HAP-1 (cell line): ENCODE measurements at places on chromosomes 12 and 14.

DNA sequence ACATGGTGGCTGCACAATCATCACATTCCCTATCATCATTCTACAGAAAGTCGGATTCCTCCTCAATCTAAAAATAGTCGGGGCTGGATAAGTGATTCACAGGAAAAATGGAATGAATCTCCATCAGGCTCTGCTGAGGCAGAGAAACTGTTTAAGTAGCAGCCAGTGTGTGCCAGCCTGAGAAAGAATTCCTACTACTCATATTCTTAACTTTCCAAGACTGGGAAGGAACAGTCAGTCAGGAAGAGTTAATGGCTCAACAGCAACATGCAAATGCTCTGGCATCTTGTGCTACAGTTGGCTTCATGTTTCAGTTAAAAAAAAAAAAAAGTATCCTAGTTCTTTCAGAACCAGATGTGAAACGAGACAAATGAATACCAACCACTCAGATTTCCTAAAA, 187.0 kb downstream of the GRIP1 start:
- DNase-seq = no peak

GRCh38 chr14:54451961-54452360, 10.8 kb upstream of the CNIH1 start:
- no peak for DNase-seq

DNA sequence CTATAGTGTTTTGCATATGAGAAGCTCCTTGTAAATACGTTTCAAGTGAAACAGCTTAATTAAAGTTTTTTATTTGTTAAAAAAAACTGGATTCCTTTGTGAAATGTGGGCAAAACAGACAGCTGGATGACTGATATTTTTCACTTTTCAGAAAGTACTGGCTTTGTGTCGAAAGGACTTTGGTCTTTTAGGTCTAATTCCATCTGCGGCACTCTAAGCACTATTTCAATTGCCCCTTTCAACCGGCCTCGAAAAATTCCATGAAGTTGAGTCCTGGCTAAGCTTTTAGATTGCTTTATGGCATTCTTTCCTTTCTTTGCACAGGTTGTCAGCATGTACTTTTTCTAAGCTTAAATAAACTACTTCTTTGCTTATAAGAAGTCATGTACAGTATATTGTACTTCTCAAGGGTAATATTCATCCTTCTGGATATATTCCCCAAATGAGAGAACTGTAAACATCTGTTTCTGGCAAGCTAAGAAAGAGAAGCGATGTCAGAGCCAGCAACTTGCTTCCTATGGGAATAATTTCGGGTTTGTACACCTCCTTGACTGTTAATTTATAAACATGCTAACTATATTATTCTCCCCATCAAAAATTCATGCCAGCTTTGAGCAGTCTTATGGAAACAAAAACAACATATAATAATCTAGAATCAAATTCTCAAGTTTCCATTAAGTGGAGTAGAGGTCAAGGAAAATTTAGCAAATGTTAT, 611.3 kb downstream of the ETNK1 start:
- peak; percentile 49 for DNase-seq

DNA sequence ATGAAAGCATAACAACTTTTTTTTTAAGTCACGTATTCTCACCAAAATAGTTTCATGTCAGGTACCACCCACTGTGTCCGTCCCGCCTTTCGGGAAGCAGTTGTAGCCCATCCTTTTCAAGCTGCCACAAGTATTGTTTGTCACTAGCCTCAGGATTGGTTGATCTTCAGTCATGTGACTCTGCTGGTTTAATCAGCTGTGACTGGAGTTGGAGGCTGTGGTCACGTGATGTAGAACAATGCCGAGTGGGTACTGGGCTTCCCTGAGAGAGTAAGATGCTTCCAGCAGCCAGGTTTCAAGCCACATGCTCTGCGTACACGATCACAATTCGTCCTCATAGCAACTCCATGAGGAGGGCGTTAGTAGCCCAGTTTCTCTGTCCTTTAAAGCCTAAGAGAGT, 83.0 kb upstream of the WSCD2 start:
- no peak for DNase-seq

GRCh38 chr12:57755454-57756372, 810 bp downstream of the MARCHF9 start:
- no peak for DNase-seq

DNA sequence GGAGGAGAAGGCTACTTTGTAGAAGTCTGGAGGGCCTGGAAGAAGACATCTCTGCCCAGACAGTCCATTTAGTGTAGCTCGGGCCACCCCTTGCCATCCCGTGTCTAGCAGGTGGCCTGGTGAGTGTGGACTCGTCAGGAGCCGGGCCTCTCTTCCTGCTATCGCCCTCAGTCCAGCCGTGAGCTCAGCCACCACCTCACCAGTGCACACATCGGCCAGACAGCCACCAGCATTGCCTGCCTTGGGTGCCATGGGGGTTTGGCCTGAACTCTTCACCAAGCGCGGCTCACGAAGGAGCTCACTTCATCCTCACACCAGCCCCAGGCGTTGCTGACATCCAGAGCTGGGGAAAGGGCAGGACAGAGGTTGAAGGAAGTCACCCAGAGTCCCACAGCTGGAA, 19.6 kb upstream of the TRAF3 start:
- no peak for DNase-seq

- DNase-seq = no peak
These were observed 18.0 kb upstream of the APPL2 start for GRCh38 chr12:105253866-105254513.

DNA sequence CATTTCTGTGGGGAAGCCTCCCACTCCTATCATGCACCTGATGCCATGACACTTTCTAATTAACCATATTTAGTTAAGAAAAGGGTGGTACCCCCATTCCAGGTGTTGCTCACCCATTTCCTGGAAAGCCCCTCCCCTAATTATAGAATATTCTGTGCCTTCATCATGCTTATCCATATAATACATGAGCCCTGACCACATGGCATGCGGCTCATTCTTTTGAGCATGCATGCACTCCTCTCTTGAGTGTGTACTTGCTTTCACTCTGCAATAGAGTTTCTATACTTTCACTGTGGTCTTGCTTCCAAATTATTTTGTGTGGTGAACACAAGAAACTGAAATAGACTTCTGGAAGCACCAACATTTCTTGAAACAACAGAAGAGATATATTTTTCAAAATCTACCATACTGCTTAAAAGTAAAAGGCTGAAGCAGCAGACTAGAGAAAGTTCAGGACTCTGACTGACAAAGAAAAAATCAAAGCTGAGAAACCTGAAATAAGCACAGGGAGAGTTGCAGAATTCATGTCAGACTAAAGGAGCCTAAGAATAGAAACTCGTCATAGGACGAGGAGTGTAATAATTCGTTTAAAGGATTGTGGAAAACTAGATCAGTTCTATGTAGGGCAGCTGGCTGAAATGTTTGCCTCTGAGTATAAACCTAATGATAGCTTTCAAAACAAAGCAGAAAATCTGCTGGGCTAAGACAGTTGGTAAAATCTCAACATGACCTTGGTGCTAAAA, 144.8 kb downstream of the KITLG start:
- DNase-seq = no peak

- no peak for DNase-seq
These were observed 111.1 kb upstream of the SCAF11 start for GRCh38 chr12:46101485-46101869.

GRCh38 chr14:101554991-101555668, 6.2 kb upstream of the DIO3 start:
- no peak for DNase-seq

GRCh38 chr12:17076811-17077210, 470.8 kb upstream of the LMO3 start:
- DNase-seq = no peak

DNA sequence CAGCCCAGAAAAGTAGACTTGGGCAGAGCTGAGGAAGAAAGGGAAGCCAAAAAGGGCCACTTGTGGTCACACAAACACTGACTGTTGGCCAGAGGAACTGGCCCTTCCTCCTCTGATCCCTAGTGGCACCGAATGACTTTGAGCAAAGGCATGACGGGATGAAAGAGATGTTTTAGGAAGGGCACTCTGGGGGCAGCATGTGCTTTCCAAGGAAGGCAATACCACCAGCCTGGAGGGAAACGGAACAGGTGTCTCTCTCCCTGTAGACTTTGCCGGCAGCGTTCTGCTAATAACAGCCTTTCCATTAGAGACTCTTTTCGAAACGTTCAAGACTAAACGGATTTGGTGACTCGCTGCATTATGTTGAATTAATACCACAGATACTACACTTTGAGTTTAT, 12.3 kb upstream of the FBXO21 start:
- no peak for DNase-seq

DNA sequence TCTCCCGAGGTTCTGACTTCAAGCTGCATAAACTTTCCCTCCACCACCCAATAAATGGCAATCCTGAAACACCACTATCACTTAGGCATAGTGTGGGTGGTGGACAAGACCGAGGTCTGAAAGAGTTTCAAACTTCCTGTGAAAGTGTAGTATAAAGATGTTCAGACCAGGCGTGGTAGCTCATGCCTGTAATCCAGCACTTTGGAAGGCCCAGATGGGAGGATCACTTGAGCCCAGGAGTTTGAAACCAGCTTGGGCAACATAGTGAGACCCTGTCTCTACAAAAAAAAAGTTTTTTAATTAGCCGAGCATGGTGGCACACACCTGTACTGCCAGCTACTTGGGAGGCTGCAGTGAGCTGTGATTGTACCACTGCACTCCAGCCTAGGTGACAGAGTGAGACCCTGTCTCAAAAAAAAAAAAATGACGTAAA, 61.9 kb downstream of the CCDC92 start:
- DNase-seq = no peak

- no peak for DNase-seq
These were observed 663 bp downstream of the WASHC3 start for GRCh38 chr12:102061096-102061559.

- DNase-seq = no peak
These were observed 110.1 kb downstream of the DNAI7 start for GRCh38 chr12:25084816-25085215.

DNA sequence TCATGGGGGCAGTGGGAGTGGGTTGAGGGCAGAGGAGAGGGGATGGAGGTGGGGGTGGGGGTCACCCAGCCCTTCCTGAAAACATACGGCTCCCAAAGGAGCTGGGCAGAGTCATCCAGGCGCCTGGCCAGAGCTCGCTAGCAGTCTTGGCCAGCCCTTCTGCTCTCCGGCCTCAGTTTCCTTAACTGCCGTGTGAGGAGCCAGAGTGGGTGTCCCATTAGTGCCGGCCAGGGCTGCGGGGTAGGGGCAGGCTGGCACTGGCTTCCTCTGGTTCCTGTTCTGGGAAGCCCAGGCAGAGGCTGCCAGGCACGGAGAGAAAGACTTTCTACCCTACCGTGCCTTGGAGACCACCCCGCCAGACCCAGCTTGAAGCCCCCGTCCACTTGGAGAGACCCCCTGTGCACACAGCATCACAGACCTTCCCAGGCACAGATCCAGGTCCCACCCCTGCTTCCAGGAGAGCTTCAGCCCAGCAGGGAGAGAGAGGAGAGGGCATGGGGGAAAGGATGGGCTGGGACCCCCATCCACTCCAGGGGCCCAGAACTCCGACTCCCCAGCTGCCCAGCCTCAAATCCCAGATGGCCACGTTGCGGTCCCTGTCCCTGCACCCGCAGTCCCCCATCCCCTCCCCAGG, 93.3 kb downstream of the RFLNA start:
- no peak for DNase-seq

- no peak for DNase-seq
These were observed 586.4 kb downstream of the AACS start for GRCh38 chr12:125651625-125652024.

- DNase-seq = no peak
These were observed 811 bp upstream of the INF2 start for GRCh38 chr14:104688505-104689108.

DNA sequence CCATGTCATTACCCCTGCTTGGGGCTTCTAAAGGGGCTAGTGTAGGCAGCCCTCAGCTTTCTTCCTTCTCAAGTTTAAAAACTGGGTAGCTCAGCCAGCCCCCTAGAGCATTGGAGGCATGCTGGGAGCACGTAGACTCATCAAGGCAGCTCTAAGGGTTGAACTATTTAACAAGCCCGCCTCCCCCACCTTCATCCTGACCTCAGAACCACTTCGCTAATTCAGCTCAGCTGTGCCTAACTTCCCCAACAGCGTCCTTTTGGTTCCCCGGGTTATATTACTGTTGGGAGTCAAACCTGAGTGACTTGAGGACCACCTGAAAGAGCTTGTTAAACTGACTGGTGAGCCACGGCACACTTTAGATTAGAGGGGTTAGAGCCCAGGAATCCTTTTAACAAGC, 30.1 kb downstream of the MAX start:
- no peak for DNase-seq

GRCh38 chr12:25904442-25904841, 54.0 kb upstream of the RASSF8 start:
- DNase-seq = no peak

DNA sequence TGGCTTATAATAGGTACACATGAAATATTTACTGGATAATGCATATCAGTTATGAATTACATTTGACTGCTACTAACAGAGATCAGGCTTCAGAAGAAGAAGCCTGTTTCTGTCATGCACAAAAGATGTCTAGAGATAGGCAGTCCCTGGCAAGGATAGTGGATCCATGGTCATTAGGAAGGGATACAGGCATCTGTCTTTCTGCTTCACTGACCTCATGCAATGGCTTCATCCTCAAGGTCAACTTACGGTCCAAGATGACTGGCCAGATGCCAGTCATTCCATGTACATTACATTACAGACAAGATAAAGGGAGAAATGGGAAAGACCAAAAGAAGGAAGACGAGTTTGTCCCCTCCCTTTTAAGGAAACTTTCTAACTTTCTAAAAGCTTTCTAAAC, 94.0 kb downstream of the NUAK1 start:
- DNase-seq = no peak

GRCh38 chr14:20820063-20820904, 17.6 kb upstream of the RNASE1 start:
- DNase-seq = peak; percentile 16

DNA sequence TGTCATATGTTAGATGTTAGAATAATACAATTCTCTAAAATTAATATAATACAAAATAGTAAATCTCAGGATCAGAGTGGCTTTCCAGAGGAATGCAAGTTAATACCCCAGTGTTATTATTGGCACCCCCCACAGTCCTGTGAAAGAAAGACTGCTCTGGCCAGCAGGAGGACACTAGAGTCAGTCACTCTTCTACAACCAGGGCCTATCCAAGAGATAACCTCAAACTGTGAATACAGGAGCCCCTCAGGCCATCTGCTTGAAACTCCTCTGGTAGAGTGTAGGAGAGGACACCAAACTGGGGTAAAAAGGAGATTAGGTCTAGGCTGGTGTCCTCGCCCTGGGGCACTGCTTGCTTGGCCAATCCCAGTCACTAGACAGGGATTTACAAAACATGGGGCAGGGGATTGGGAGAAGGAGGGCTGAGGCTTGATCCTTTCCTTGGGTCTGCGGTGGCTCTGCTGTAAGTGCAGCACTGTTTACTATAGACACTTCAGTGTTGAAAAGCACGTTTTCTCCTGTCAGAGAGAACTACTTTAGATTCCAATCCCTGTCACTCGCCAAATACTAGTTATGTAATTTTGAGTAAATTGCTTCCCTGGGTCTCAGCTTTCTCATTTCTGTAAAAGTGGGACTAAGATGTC, 44.5 kb upstream of the PTPRR start:
- DNase-seq = no peak
